Stimulated activated CD4-positive, alpha-beta T cell treated with anti-CD3 and anti-CD28 coated beads, Interleukin-1b, Interleukin-23, amount 100 ng/mL, for 24 hours (primary cell): ENCODE measurements at places on chromosomes 12 and 14.

- no peak for DNase-seq
Observed at GRCh38 chr12:57241402-57242310, 9.3 kb downstream of the STAC3 start.

- no peak for DNase-seq
Observed at GRCh38 chr12:52352951-52353350, 14.3 kb downstream of the KRT85 start.

GRCh38 chr12:45727980-45728629 is 1.4 kb upstream of the ARID2 start:
- DNase-seq: no peak

DNA sequence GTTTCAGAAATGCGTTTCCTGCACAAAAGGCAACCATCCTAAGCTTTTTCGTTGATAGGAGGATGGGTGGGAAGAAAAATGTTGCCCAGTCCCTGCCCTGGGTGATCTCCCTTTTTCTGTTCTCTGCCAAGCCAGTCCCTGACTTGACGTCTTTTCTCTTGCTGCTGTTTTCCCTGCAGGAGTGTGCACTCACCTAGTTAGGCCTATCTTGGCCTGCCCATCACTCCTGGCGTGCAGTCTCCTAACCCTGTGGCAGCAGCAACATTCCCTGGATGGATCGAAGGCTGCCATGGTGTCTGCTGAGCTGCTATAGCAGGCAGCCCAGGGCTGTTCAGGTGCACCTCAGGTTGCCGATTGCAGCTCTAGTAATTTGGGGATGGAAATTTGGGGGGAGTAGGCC is 1.2 kb downstream of the UNC119B start:
- DNase-seq: no peak

- no peak for DNase-seq
Observed at GRCh38 chr12:62021808-62022207, 238.4 kb upstream of the USP15 start.

DNA sequence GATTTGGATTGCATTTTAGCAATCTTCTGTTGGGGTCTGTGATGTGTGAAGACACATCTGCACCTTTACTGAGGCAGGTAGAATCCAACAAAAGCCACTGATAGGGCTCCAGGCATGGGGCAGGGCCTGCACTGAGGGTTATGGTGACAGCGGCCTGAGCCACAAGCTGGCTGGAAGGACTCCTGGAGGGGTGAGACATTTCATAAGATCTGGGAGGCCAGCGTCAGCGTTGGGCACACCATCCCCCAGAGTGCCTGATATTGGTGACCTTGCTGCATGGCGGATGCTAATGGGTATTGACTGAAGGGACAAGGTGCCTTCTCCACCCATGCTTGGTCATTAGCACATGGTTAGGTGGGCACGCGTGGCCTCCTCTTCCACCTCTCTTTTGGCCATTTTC is 187.6 kb downstream of the CACNA1C start:
- DNase-seq: no peak

- DNase-seq: no peak
Observed at GRCh38 chr12:95440401-95440800, 33.6 kb upstream of the METAP2 start.

DNA sequence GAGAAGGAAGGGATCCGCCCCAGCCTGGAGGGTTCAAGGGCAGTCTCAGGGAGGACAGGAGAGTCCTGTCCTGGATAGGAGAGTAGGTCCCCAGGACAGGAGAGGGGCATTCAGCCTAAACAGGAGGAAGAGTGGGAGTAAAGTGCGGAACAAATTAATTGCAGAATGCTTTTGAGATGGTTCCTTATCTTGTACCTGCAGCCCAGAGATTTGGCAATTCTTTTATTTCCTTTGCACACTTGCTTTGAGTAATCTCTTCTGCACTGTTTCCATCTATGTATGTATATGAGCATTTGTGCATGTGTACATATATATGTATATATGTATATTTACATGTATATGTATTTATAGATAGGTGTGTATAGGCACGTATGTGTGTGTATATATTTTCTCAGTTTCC is 22.7 kb downstream of the PLEK2 start:
- no peak for DNase-seq

DNA sequence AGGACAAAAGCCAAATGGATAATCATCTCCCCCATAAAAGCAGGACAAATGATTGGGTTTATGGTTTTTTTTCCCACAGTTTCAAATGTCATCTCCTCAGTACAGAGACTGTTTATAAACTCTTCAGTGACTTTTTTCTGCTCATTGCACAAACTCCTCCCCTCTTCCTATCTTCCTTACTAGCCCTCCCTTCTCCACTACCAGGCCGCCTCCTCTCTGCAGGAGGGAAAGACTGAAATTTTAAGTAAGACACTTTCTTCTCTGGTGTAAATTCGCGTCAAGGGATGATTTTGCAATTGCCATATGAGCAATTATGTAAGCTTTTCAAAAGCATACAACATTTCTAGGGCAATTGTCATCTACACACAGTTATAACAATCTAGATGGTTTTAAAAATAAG is 37.0 kb downstream of the BTG1 start:
- DNase-seq: no peak

GRCh38 chr14:80047761-80048160 is 163.5 kb downstream of the DIO2 start:
- no peak for DNase-seq

- DNase-seq: no peak
Observed at GRCh38 chr14:75877884-75878283, 103.9 kb downstream of the TGFB3 start.

DNA sequence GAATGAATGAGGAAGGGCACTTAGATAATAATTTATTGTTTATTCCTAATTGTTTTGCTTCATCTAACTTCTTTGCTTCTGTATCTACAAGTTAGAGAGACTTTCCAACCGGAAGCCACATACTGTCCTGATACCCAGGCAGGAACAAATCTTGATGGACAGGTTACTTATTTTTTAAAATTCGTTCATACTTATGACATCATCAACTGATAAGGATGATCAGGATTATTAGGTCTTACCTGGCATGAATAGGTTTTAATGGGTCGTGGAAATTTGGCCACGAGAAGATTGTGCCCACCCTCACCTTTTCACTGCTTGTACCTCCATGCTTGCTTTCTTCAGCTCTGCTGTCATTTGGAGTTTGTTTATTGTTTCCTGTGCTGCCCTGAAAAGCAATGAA is 39.3 kb downstream of the SNRPF start:
- DNase-seq: no peak

DNA sequence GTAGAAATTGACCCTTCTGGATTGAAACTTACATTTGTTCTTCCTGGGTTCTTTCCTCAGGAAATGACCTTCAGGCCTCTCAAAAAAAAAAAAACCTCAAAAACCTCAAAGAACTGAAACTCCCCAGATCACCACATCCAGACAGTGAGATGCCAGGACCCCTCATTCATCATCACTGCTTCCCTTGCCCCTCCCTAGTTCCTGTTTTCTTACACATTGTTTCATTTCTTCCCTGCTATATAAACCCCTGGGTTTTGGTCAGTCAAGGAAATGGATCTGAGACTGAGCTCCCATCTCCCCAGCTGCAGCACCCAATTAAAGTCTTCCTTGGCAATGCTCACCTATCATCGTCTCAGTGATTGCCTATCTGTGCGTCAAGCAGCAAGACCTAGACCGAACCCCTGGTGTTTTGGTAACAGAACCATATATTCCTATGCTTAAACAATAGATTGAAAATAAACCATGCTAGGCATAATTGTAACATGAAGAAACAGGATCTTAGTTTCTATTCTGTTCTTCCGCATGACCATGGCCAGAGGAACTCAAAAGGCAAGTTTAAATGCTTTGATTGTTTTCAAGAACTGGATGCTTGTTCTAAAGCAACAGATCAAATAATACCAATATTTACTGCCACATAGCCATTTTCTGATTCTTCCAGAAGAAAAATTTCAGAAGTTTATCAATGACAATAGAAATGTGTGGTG is 108.0 kb upstream of the MAX start:
- no peak for DNase-seq

DNA sequence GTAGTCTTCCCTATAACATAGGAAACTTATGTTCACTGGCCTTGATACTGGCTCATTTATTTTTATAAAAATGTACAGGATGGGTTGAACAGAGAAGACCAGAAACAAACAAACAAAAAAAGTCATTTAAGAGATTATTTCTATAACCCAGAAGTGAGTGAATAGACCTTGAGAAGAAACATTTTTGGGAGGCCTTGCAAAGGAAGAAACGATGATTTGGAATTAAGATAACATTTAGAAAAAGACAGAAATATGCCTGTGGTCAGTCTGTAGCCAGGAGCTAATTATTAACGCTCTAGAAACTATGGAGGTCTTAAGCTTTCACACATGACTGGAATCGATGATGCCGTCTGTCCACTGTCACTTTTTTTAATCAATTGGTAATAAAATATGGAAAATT is 264.0 kb downstream of the EGLN3 start:
- no peak for DNase-seq

GRCh38 chr12:78534311-78534710 is 330.3 kb upstream of the SYT1 start:
- no peak for DNase-seq

GRCh38 chr12:117622087-117622486 is 260.7 kb upstream of the NOS1 start:
- no peak for DNase-seq

DNA sequence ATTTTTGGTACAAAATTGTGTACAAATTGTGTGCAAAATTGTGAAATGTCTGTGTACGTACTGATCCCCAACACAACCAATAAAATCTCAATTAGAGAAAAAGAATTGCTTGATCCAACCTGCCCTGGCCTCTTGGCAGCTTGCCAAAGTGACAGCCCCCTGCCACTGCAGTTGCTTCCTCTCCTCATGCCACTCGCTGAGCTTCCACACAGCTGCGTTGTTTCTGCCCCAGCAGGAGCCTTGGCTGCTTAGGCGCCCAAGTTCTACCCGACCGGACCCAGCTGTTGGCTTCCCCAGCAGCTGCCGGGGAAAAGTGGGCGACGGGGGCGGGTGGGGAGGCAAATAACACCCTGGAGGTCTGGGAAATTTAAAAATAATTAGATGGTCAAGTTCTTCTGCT is 171.8 kb upstream of the ATF7IP start:
- DNase-seq: no peak
